SW480 (cell line): ENCODE measurements at places on chromosomes 12 and 14.

GRCh38 chr12:93689076-93689834, 12.1 kb downstream of the CRADD start:
- DNase-seq = no peak

GRCh38 chr12:54475537-54475936, 2.1 kb upstream of the GTSF1 start:
- peak; percentile 34 for DNase-seq

- no peak for DNase-seq
Observed at GRCh38 chr14:74348241-74348734, at the start of gene VRTN. TSS of gene VRTN (plus strand) at chr14:74348471. CDS start at chr14:74356784, 8,313 bp downstream.

DNA sequence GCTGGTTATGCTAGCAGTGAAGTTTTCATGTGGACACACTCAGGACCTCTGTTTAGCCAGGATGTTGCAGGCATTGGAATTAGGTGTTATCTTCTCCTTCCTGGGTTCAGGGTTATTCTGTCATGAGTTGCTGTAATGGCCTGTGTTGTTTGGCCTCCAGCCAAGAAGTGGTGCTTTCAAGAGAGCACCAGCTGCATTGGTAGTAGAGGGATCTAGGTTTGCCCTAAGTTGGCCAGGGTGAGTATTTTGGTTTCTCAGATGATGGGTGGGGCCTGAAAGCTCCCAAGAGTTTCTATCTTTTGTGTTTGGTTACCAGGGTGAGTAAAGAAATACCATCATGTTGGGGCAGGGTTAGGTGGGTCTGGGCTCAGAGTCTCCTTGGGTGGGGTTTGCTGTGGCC, 2.7 kb upstream of the GZMH start:
- no peak for DNase-seq

- no peak for DNase-seq
Observed at GRCh38 chr12:62774794-62775193, 160.2 kb downstream of the PPM1H start.

GRCh38 chr12:99370421-99371138, 277.0 kb upstream of the GARIN6 start:
- no peak for DNase-seq
